ENCODE measurements at places on chromosomes 2 and 18. TPM values are rescaled to one million over a fixed set of nuclear protein-coding genes. Genes with fewer than 3 reads are reported as not detected.

KATNAL2 gene
- polyA plus RNA-seq: 9.4 TPM

- DNase-seq: no peak
Measured at GRCh38 chr18:74498712-74499627, 2.8 kb downstream of the CNDP2 start.

NEU2 gene
- polyA plus RNA-seq: not detected

IL36G gene
- polyA plus RNA-seq: not detected

DNA sequence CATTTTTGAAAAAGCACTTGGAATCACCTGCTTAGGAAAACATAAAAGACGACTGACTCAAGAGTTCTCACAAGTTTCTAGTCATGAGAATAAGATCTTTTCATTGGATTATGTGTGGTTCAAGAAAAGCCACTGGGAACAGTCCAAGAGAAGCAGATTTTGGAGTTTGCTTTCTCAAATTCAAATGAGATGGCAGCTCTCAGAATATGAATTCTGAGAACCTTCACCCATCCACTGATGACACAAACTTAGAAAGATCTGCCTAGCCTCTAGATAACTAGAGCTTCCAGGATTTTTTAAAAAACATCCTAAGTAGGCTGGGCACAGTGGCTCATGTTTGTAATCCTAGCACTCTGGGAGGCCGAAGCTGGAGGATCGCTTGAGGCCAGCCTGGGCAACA is 26.8 kb downstream of the MEX3C start:
- DNase-seq: no peak

DNA sequence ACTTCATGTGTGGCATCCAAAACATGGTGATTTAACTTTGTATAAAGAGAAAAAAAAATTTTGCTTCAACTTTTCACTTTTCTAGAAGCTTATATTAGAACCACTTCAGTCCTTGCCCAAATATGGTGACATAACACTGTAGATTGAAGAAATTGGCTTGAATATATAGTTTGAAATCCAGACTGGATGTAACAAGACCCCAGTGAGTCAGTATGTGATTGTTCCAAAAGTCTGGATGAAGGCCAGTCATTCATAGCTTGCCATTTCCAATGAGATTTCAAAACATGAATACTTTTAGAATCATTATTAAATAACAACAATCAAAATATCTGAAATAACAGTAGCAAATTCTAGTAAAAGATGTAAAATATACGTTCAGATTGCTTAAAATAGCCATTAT is 104.8 kb upstream of the FN1 start:
- no peak for DNase-seq

DNA sequence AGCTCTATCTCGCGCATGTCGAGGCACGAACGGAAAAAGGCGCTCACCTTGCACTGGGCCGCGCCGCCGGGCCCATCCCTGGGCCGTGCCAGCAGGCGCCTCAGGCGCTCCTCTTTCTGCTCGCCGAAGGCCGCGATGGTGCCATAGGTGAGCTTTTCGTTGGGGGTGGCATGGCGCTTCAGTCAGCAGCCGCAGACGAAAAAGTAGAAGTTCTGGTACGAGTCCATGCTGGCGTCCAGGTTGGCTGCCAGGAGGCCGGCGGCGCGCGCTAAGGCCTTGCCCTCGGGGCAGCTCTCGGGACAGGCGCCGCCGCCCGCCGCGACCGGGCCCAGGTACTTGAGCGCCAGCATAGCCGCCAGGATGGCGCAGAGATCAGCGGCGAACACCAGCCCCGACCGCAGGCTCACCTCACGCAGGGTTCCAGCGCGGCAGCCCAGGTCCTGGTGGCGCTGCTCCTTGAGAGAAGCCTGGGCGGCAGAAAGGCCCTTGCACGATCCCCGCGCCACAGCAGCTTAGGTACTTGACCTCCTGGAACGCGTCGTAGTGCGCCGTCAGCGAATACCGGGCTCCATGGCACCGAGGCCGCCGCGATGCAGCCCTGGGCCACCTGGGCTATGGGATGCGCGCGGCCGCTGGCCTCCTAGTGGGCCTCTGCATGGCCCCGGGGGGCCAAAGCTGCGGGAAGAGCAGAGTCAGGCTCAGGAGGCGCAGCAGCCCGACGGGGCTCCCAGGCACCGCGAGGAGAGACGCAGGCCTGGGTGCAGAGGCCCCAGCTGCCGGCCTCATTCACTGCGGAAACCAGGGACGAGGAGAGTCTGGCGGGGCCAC is 12.8 kb downstream of the ALPG start:
- DNase-seq: no peak
